ENCODE measurements at places on chromosomes 5 and 9. TPM values are rescaled to one million over a fixed set of nuclear protein-coding genes. Genes with fewer than 3 reads are reported as not detected.

GEMIN5 gene
- 7.2 TPM for polyA plus RNA-seq

CCL21 gene
- not detected for polyA plus RNA-seq

TMEFF1 gene
- 3.2 TPM for polyA plus RNA-seq

FAM221B gene
- polyA plus RNA-seq, result not detected

SLC6A7 gene
- polyA plus RNA-seq, result not detected

CATSPER3 gene
- 0.35 TPM for polyA plus RNA-seq

PKD2L2 gene
- not detected for polyA plus RNA-seq

- no peak for DNase-seq
Measured at GRCh38 chr5:116453988-116454411, 120.6 kb downstream of the SEMA6A start.

DNA sequence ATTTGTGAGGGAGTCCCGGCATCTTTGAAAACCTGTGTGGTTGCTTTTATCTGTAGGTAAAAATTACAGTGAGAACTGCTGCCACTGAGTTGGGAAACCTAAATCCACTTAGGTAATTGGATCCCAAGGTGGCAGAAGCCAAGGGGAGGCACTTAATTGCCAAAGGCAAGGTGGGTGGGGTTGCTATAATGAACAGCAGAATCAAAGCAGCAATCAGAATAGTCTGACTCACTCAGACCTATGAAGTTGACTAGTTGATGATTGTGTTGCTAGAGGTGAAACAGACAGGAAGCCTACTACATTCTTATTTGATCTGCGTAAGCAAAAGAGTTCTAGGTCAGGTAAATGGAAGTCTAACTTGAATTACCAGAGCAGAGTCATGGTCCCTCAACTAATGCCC lies 17.3 kb upstream of the BICD2 start:
- no peak for DNase-seq

DNA sequence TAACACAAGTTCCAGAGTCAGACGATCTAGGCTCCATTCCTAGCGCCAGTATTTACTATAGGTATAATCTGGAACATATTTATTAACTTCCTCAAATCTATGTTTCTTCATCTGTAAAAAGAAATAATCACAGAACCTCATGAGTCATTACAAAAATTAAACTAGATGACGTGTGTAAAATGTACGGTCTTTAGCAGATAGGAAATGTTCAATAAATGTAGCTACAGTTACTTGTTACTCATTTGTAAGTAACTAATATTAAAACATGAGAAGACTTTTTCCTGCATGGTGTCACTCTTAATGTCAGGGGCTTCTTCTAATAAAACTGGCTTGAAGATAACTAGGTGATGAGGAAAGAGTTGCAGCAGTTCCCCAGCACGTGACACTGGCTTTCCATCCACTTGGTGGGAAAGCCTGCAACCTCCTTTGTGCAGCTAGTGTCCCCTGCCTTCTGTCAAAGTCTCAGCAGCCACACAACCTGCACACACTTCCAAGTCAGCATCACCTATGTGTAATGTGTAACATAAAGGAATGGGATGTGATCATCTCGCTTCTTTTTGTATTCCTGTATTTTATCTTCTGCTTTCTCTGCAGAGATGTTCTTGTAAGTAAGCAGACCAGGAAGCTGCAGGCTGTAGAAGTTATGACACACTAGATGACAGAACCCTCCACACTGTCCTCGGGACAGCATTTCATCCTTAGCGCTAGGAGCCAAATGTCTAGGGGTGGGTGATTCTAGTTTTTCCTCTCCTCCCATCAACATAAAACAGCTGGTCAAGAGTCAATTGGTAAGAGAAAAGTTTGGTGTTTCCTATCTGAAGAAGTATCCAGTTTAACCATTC lies 1.8 kb upstream of the JAKMIP2 start:
- DNase-seq, result no peak

DNA sequence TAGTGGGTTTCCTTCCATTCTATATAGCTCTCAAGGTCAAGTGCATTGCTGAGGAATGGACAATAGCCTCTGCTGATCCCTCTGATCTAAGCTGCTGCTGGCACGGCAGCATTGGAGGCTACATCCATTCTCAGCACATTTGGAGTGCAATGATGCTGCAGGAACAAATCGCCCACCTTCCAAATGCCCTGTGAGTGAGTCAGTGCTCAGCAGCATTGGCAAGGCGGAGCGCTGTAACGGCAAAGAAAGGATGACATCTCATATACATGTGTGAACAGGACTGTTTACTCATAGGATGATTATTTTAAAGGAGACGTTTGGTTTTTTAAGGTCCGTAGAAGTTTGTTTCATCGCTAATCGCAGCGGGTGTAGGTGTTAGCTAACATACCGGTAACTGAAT lies 408.7 kb downstream of the ARHGEF28 start:
- DNase-seq, result no peak

GRCh38 chr5:128546658-128547281 lies 8.7 kb upstream of the FBN2 start:
- no peak for DNase-seq

DNA sequence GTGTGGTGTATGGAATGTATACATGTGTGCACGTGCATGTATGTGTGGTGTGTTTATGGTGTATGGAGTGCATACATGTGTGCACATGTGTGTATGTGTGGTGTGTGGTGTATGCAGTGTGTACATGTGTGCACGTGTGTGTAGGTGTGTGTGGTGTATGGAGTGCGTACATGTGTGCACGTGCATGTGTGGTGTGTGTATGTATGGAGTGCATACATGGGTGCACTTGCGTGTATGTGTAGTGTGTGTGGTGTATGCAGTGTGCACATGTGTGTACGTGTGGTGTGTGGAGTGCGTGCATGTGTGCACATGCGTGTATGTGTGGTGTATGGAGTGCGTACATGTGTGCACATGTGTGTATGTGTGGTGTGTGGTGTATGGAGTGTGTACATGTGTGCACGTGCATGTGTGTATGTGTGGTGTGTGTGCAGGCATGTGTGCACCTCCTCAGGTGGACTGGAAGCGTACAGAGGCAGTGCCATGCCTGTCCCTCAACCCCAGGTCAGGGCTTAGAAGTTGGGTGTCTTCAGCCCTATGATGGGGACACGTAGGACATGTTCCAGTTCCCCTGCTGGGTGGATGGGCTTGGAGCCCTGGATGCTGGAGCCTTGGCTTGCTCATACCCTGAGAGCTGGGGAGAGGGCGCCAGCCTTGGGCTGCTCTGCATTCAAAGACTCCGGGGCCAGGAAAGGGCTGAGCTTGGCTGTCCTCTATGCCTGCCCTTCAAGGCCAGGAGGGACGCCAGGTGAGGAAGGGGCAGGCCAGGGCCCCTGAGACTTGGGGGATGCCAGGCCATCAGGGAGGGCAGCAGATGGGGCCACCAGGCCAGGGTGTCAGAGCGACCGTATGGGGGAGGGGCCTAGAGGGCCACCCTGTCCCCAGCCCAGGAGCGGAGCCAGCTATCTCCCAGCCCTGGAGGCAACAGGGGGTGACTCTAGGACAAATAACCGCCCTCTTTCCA lies 12.2 kb downstream of the MYMK start:
- DNase-seq, result no peak

DNA sequence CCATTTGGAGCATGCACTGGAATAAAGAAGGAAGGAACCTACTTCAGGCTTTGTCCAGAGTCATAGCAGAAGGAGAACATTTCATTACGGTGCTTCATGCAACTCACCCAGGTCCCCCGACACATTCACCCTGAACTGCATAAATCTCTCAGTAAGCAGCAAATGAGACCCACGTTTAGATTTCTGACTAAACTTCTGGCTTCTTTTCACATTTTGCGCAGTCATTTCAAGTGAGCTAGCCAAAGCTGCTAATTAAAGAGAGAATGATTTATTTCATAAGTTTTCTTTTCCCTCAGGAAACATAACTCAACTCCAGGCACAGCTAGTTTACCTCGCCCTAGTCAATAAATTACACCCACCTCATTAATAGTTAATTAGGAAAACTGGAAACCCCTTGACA lies 88.6 kb upstream of the GAS1 start:
- DNase-seq, result no peak

DNA sequence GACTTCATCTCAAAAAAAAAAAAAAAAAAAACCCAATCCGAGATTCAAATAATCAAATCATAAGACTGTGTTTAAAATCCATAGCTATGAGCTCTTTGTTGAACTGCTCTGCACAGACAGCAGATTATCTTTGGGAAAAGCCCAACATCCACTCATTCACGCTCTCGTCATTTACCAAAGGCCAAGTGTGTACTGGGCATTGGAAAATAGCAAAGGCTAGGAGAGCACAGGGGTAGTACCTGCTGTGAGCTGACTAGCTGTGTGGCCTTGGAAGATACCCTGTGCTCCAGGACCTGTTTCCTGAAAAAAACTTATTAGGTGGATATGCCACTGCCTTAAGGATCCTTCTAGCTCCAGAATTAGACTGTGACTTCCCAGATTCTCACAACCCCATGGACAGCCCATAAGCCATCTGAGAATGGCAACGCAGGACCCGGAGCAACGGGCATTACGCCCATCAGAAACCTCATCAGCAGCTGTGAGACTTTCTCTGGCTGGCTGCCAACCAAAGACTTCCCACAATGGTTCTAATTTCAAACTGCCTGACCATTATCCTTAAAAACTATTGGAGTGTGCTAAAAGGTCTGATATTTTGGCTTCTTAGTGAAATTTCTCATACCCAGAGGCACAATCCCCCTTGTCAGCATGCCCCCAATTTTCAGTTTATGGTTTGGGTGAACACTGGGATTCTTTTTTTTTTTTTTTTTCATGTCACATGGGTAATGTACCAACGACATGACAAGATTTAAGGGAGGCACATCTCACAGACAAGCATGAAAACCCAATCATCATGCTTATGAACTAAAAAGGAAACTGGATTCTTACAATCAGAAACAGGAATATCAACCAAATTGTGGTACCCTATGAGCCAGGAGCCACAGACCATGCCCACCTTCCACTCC lies 16.8 kb downstream of the SERINC5 start:
- peak; percentile 62 for DNase-seq

- no peak for DNase-seq
Measured at GRCh38 chr9:37953206-37953774, 49.4 kb upstream of the SLC25A51 start.

DNA sequence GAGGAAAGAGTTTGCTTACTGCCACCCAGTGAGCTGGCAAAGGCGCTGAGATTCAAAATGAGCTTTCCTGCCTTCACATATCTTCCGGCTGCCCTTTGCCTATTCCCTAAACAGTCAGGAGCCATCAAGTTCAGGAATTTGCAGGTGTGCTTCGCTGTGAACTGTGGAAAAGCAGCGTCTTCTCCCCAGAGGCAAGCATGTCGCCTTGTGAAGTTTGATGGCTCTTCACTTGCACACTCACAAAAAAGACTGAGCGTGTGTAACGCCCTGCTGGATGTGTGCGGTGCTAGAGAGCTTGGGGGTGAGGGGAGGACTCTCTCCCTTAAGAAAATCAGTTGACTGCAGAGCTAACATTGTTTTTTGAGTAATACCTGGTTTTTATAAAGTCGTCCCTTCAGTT lies 288.7 kb downstream of the DOCK8 start:
- no peak for DNase-seq

GRCh38 chr5:139774980-139775661 lies 20.5 kb upstream of the PSD2 start:
- DNase-seq, result peak; percentile 47

GRCh38 chr5:107917983-107918382 lies 247.2 kb upstream of the EFNA5 start:
- DNase-seq, result no peak

DNA sequence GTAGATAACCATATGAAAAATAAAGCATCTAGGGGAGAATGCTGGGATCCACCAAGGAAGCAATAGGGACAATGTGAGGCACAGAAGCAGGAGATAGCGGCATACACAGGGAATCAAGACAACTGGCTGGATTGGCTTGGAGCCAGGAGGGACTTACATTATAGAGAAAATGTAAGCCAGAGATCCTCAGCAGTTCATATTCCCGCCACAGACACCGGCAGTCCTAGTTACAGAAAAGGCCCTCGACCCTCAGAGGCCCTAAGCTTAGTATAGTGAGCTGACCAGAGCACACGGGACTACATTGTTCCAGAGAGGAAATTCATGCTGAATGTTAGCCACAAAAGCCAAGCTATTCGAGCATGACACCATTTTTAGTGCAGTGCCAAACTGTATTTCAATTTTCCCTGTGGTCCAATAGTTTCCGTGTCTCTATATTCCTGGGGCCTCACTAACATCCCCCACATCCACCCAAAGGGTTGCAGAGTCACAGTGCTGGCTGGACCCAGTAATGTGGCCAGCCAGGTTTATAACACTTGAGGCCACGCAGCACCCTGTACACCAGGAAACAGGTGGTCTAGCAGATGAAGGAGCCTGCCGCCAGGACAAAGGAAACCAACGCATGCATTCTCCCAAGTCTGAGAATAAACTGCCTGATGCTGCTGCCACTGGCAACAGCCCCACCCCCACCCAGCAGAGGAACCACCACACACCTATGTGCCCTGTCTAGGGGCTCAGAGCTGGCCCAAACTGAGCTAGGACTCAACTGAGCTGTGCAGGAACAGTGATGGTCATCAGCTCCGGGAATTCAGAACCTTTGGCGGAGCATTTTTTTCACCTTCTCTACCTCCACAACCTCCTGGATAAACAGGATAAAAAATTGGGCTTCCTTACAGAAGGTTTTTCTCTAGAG lies 693.2 kb upstream of the CHD1 start:
- DNase-seq, result no peak

DNA sequence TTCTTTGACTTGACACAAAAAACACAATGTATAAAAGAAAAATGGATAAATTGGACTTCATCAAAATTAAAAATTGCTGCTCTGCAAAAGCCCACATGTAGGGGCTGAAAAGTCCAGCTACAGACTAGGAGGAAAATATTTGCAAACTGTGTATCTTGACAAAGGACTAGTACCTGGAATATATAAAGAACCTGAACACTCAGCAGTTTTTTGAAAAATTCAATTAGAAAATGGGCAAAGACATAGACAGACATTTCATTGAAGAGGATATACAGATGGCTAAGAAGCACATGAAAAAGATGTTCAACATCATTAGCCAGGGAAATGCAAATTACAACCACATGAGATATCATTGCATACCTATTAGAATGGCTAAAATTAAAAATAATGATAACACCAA lies 18.5 kb upstream of the TAL2 start:
- no peak for DNase-seq

- DNase-seq, result no peak
Measured at GRCh38 chr5:14676320-14676719, 11.8 kb downstream of the OTULIN start.

DNA sequence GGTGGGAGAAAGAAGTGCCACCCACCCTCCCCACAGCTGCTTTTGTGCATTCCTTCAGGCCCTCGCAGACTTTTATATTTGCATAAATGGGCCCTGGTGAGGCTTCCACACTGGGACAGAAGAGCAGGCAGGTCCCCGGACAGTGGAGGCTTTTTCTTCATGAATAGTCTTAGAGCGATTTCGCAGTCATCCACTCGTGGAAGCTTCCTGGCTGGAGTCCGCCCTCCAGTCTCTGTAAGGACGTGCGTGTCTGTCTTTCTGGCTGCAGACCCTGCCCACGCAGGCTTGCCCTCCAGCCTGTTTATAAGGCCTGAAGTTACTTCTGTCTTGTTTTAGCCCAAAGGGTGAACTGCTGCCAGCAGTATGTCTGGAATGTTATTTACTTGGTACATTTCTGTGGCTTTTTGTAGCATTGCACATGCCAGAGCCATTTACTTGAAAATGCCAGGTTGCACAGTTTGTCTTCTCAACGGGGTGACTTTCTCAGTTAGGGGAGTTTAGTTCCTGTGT lies 195.7 kb downstream of the AOPEP start:
- DNase-seq, result peak; percentile 78

GRCh38 chr9:125088752-125089151 lies 54.6 kb downstream of the SCAI start:
- DNase-seq, result no peak
